ENCODE measurements at places on chromosomes 2 and 18.

DNA sequence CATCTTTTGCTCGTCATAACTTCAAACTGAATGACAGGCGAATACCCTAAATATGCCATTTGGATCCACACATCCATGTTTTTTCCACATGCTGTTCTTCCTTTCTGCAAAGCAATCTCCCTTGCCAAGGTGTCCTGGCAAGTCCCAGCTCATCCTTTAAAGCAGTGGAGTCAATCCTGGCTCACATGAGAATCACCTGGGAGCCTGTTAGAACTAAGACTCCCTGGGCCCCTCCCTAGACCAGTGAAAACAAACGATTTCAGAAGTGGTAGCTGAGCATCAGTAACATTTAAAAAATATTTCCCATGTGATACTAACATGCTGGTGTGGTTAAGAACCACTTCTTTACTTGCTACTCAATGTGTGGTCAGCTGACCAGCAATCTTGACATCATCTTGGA is 50.6 kb upstream of the PARD3B start:
- no peak for DNase-seq

- DNase-seq = no peak
These were observed 115.9 kb downstream of the KLHL29 start for GRCh38 chr2:23500836-23501235.

DNA sequence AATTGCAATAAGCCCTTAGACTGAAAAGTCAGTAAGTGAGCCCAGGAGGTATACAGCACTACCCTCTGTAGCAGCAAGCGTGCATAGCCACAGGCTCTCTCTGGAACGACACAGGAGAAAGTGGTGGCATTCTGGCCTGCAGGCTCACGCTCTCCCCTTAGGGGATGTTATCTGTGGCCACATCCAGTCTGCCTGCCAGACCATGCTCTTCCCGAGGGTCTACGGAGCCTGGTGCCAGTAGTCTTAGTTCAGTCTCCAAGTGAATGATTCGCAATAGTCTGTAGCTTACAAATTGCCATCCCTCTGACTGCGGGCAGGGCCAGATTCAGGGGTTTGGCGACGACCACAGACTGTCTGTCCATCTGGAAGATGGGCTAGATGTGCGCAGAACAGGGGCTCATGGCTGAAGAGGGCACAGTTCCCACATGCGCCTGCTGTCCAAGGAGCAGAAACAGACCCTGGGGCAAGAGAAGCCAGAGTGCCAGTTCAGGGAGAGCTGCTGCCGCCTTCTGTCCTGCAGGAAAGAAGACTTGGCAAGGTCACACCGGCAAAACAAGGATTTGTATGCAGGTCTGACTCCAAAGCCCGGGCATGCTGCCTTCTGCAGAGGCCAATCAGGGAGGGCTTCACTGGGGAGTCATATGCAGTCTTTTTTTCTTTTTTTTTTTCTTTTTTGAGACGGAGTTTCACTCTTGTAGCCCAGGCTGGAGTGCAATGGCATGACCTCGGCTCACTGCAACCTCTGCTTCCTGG is 3.5 kb upstream of the KLF11 start:
- peak; percentile 80 for DNase-seq

GRCh38 chr18:7830468-7830867 is 263.4 kb downstream of the PTPRM start:
- no peak for DNase-seq

GRCh38 chr2:39216346-39217191 is 27.2 kb downstream of the CDKL4 start:
- no peak for DNase-seq

GRCh38 chr2:42513252-42513918 is 19.6 kb upstream of the KCNG3 start:
- peak; percentile 37 for DNase-seq

DNA sequence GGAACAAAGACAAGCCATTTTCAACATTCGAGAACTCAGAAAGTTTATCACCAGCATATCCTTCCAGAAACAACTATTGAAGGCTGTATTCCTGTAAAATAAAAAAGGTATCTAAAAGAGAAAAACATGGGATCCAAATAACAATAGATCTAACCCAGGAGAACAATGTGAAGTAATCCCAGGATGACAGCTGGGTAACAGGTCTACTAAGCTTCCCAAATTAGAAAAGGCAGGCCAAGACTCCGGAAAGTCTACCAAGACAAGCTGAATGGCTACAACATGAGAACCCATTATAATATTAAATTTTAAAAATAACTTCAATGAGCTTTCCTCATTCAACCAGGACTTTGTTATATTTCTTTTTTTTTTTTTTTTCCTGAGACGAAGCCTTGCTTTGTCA is 6.5 kb downstream of the PIAS2 start:
- DNase-seq = no peak

GRCh38 chr2:43178602-43179542 is 47.5 kb downstream of the ZFP36L2 start:
- DNase-seq = no peak
